Dermis microvascular lymphatic vessel endothelial cell (primary cell): ENCODE measurements at places on chromosomes 6 and 20. TPM values are rescaled to one million over a fixed set of nuclear protein-coding genes. Genes with fewer than 3 reads are reported as not detected.

DNA sequence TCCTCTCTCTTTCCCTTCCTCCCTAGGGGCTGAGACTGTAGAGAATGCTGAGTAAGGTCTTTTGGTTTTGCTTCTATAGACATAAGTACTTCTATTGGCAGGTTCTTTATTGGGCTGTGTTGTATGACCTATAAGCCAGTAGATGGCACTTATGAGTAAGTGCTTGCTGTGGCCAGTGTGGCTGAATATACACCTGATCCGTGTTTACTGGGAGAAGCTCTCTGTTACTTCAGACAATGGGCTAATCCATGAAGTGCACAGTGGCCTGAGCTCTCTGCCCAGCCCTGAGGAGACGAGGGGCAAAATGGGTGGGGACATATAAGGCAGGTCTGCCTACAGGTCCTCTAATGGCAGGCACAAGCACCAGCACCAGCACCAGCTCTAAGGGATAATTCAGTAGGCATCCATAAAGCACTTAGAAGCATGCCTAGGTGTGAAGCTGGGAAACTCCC, 610.3 kb downstream of the RNF144B start:
- peak; percentile 15 for DNase-seq

The CALHM6 gene
- 0.90 and 1.0 TPM in 2 replicates for total RNA-seq

DNA sequence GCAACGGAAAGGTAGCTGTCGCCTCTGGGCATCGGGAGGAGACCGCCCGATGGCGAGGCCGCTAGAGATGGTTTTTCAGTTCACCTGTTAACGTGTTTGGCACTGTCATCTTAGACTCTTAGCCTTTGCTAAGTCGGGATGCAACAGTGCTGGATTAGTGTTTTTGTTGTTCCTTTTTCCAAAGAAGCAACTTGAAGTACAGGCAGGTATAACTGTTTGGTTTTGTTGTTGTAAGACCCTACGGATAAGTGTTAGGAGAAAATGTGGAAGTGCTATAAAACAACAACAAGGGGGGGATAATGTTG, 723 bp downstream of the MANEA start:
- DNase-seq = no peak

GRCh38 chr20:59939052-59939878, 840 bp downstream of the PPP1R3D start:
- peak; percentile 41 for DNase-seq

The C6orf163 gene
- 0.26 and 0.63 TPM in 2 replicates for total RNA-seq

DNA sequence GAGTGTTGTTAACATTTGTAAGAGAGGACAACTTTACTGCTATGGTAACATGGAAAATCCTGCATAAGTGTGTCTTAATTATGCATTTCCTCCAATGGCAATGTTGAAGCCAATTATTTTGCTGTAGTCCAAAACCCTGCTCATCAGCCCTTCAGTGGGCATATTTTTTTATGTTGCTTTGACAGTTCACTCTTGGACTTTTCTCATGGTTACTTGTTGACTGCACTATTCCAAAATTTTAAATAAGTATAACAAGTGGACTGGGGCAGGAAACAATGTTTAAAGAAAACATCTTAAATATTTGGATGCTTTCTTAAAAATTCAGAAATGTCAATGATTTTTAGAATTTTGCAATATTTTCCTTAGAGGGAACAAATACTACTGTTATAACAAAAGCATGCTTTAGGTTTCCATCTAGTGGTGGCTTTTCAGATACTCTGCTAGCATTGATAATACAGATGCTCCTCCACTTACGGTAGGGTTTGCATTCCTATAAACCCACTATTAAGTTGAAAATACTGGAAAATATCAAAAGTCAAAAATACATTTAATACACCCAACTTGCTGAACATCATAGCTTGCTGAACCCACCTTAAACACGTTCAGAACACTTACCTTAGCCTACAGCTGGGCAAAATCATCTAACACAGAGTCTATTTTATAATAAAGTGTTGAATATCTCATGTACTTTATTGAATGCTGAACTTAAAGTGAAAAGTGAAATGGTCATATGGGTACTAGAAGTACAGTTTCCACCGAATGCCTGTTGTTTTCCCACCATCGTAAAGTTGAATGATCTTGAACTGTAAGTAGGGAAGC, 86.4 kb downstream of the ADGRG6 start:
- DNase-seq = peak; percentile 47

DNA sequence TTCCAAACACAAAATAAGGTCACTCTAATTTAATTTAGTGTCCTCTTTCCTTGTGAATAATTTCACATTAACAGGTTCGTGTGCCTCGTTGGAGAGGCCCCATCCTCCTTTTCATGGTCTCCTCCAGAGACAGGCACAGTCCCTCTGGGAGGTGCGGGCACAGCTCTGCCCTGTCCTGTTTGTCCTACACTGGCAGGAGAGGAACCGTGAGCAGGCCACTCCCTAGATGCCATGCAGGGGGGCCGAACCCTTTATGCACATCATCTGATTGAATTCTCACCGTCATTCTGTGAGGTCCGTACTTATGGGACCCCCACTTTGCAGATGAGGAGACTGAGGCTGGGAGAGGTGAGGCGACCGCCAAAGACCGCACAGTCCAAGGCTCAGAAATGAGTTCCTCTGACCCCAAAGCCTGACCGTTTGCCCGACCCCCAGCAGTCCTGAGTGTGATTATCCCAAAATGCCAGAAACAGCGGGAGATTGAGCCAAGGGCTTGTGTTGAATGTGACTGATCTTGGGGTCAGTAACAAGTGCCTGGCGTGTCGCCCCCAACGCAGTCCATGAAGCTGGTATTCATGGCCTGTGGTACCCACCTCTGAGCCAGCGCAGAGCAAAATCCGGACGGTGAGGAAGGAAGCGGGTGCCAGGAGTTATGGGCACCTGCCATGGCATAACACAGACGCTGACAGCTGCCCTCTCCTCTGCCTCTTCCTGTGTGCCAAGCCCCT, 43.5 kb downstream of the PMEPA1 start:
- DNase-seq = no peak

DNA sequence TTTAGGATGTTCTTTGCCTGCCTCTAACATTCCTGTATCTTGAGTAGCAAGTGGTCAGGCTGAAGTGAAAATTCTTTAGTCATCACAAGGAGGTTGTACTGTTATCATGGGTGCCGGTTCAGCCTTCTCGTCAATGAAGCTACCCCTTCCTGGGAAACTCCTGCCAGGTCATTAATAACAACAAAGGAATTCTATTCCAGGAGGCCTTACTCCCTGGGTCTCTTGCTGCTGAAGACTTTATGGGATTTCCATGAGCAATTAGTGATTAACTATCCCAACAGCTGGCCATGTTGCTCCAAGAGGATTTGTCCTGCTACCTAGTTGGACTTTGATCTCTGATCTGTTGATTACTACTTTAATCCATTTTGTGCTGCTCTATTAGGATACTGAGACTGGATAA, 62.7 kb upstream of the ELOVL5 start:
- no peak for DNase-seq

GRCh38 chr6:42742116-42742894, 3.6 kb downstream of the TBCC start:
- peak; percentile 47 for DNase-seq

The ZC2HC1B gene
- not detected in 2 replicates for total RNA-seq

- no peak for DNase-seq
Observed at GRCh38 chr20:35888657-35889056, 65.6 kb downstream of the SCAND1 start.
